ENCODE measurements at places on chromosomes 1 and 21.
A peak's percentile ranks its signal among the peaks of the same experiment; 100 is the strongest.

DNA sequence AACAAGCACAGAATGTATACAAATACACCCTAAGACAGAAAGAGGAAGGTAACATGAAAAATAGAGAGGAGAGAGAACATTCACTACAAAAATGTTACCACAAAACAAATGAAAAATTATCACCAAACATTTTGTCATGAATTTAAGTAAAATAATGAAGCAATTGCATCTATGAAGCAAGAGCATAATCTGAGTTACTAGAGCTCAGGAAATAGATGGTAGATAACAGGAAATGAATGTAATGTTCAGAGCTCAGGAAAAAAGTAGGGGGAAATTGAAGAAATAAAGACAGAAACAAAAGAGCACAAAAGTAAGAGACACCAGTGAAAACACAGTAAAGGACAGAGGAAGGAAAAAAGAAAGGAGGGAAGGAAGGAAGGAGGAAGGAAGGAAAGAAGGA is 19.4 kb downstream of the SEC16B start:
- no peak for DNase-seq

GRCh38 chr1:185996211-185996610 is 262.0 kb downstream of the HMCN1 start:
- no peak for DNase-seq

- DNase-seq = peak; percentile 28
Measured at GRCh38 chr1:150150133-150151021, 661 bp downstream of the PLEKHO1 start.

GRCh38 chr1:223260712-223261111 is 103.3 kb downstream of the SUSD4 start:
- DNase-seq = no peak

GRCh38 chr1:41498804-41499203 is 14.3 kb upstream of the EDN2 start:
- no peak for DNase-seq

GRCh38 chr1:55990007-55990406 is 589.4 kb downstream of the PLPP3 start:
- no peak for DNase-seq

Data from stimulated activated CD4-positive, alpha-beta T cell treated with anti-CD3 and anti-CD28 coated beads, Interleukin-12 subunit alpha, Interleukin-12 subunit beta, amount 100 ng/mL, for 4 hours (primary cell).